GM19239 (cell line): ENCODE measurements at places on chromosomes 5 and 9.

DNA sequence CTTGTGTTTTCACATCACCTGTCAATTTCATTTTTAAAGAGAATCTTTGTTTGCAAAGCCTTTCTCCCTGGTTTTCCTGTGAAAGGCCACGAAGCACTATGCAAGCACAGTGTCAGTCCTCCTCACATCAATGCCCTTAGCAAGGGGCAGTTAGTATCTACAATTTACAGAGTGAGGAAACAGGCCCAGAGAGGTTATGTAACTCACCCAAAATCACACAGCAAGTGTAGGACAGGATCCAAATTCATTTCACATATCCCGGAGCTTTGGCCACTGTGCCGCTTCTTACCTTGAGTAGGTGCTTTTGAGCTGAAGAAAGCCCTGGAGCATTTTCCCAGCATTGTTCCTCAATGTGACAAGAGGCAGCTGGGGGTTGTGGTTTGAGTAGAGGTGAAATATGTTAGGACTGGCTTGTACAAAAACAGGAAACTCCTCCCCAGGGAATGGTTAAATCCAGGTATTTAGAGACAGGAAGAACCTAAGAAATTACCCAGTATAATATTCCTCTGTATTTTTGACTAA, 283.8 kb downstream of the NTRK2 start:
- no peak for DNase-seq

- DNase-seq = no peak
Measured at GRCh38 chr5:38925154-38925925, 79.5 kb downstream of the OSMR start.

DNA sequence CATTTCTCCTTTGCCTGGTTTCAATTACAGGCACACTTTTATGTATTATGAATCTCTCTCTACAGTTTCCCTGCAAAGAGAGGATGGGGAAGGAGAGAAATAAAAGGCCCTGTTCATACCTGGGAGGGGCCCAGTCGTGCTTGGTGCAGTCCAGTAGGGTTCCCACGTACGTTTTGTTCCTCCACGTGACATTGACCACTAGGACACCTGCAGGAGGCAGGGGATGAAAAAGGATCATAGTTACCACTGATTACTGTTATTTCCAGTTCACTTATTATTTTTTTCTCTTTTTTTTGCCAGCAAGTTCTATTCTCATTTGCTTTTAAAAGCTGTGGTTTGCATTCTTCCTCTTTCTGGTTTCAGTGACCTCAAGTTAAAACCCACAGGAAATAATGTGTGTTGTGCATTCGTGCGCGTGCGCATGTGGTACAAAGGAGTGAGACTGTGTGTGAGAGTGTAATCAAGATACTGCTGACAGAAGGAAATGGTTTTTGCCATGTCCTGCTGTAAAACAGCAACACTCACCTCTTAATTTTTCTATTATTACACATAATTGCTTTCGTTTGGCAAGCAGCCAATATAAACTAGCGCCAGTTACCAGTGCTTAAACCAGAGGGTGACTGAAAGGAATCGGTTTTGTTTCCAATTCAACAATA, 96.8 kb downstream of the ZNF608 start:
- DNase-seq = peak; percentile 62

DNA sequence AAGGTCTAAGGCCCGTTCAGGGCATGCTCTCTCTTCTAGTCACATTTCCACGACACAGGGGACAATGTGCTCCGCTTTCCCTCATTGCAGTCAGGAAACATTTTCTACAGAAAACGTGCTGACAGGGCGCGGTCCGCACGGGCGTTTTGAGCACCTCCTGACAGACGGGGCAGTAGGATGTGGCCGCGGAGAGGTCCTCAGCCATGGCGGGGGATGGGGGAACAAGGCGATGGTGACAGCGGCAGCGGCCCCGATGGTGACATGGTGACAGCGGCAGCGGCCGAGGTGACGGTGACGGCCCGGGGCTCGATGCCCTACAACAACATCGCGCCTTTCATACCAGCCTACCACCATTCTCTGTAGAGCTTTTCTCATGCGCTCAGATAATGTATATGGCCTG, 4.1 kb downstream of the PLPP1 start:
- no peak for DNase-seq

- DNase-seq = no peak
Measured at GRCh38 chr9:134959126-134959970, 41.6 kb upstream of the FCN1 start.

DNA sequence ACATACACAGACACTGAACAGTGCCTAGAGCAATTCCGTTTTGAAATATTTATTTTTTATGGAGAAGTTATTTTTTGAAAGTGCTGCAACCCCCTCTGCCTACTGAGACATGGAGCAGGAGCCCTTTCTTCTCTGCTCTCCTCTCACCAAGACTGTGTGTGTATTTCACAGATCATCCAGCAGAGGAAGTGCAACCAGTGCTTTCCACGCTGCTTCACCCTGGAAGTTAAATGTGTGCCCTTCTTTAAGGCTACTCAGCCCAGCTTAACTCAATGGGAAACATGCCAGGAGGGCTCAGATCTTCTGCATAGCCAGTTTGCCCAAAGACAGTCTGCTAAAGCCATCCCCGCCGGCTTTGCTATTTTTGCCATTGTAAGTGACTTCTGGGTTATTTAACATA, 606.3 kb downstream of the TLE1 start:
- no peak for DNase-seq

DNA sequence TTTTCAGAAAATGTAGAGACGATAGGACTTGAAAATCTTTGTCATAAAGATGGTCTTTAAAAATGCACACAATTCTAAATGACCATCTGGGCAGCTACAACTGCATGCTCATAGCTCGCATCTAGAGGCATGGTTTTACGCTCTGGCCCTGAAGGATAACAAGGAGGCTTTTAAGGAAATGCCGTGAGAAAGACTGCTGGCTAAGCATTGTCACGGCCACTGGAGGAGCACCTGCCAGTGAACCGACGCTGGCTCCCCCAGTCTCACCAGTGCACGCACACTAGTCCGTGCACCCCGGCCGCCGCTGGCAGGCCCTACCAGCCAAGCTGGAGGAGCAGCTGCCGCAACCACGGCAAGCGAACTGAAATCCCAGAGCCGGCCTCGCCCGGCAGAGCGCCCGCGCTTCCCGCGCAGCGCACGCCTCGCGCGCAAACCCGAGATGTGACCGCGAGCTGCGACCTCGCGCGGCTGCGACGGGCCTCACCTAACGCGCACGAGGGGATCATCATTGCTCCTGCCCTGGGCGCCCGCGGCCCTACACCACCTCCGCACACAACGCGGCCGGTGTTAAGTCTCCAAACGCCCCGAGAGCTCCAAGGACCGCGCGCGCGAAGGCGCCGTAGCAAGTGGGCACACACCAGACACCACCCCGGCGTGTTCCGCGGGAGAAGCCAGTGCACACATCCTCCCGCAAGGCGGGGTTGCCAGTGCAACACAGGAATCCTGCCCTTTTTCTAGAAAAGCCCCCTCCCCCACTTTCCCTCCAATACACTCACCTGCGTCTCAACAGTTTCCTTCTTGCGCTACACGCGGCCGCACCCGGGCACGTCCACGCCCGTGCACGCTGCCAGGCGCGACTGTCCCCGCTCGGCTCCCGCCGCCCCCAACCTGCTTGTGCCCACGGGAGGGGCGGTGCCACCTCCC, 5.3 kb downstream of the ELAVL2 start:
- DNase-seq = no peak

DNA sequence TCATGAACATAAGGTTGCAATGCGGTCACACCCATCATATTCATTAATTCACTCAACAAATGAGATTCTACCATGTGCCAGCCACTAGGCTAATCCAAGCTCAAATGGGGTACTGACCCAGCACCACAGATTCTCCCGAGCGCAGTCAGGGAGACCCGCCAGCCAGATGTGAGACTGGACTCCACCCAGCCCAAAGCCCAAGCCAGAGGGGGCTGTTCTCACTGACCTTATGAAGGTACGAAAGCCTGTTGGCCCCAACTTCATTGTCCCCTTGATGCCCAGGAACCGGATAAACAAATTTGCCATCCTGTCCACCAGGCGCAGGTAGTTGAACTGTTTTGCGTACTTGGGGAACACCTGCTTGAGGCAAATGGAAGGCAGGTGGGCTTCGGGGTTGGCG, 218.8 kb downstream of the DAB2IP start:
- DNase-seq = no peak

GRCh38 chr9:97109194-97109811, 70.4 kb upstream of the CTSV start:
- DNase-seq = no peak

DNA sequence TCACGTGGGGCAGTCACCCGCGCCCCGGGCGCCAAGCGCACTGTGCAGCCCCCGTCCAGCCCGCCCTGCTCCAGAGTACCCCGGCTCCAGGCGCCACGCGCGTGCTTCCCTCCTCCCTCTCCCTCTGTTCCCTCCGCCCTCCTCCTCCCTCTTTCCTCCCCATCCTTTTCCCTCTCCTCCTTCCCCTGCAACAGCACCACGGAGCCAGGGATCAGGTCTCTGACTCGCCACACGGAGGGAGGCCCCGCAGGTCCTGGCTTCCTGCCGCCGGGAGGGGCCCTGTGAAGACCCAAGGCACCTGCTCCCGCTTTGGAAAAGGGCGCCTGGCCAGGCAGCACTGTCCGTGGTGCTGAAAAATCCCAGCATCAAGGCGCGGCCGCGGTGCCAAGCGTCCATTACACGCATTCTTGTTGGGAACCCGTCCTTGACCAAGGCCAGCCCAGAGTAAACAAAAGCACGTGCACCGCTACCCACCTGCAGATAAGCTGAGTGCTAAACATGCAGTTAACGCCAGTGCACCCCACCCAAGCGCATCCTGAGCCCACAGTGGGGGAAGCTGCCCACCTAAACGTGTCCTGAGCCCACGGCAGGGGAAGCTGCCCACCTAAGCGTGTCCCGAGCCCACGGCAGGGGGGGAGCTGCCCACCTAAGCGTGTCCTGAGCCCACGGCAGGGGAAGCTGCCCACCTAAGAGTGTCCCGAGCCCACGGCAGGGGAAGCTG, 21.7 kb downstream of the SLC6A18 start:
- DNase-seq = no peak

DNA sequence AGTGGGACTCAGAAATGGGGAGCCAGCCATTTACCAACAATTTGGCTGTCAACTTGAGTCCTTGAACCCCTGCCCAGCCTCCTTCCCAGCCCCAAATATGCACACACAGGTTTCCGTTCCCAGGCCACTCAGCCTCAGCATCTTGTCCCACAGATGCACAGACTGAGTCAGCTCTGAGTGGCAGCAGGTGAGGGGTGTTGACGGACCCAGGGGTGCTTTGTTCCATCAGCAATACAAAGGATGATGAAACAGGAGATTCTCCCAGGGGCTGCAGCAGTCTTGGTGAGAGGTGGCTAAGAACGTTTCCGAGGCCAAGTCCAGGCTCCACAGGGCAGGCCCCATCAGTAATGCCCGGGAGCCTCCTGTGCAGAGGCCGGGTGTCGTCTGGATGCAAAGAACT, 4.9 kb upstream of the OLFM1 start:
- no peak for DNase-seq

DNA sequence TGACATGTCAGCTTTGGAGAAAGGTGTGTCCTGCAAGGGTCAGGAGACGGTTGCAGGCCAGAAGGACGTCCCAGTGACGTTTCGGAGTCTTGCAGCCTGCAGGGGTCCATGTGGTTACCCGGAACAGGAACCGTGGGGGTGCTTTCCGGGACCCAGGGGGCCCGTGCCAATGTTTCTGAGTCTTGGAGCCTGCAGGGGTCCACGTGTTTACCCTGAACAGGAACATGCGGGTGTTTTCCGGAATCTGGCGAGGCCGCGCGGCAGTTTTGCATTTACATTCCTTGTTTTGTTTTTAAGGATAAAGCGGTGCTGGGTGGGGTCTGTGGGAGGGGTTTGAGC, 30.6 kb downstream of the NKD2 start:
- no peak for DNase-seq
